ENCODE measurements at places on chromosomes 3 and 15.
A peak's percentile ranks its signal among the peaks of the same experiment; 100 is the strongest.

DNA sequence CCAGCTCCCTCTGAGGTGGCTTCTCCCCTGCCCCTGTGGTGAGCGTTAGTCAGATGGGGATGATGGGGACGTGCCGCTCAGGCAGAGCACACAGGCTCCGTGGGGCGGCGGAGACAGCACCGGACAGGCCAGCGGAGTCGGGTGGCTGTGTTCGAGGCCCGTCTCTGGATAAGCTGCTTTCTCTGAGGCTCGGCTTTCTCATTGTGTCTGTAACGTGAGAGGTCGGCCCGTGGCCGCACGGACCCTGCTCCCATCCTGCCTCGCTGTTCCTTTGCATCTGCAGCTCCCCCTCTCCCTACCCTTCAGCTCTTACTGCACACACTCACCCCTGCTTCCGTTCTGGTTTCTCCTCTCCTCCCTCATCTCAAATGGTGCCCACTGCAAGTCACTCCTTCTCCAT lies 62.5 kb downstream of the FAM43A start:
- DNase-seq, result no peak

GRCh38 chr15:64824929-64825430 lies 467 bp downstream of the PIF1 start:
- no peak for DNase-seq

- DNase-seq, result no peak
These were observed 1.1 kb downstream of the PLXNB1 start for GRCh38 chr3:48428572-48429316.

- no peak for DNase-seq
These were observed 139.3 kb downstream of the RSRC1 start for GRCh38 chr3:158249183-158249582.

DNA sequence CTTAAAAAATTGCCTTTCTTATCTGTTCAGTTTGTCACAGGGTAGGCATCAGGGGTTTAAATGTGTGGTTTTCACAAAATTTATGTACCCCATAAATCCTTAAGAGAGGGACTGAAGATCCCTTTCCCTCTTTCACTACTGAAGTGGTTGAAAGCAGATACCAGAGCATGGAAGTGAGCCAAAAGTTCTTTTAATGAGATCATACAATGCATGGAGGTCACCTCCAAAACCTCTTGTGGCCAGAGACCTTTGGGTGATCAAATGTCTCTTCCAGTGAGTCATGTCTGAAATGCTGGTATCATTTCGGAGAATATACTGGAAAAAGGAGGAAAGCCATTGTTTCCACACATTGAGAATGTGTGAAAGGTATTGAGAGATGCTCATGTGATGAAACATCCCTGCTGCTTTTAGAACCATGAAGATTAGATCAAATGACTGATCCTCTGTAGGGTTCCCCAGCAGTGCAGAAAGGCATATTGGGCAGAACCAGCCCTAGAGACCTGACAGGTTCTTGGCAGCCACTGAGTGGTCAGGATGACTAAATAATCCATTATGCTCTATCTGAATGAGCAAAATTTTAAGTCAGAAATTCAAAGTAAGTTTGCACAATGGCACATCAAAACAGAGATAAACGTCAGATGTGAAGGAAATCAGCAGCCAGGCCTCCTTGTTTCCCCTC lies 165.8 kb upstream of the SLC2A2 start:
- DNase-seq, result no peak

- no peak for DNase-seq
These were observed 32.9 kb downstream of the PIK3CB start for GRCh38 chr3:138801792-138802191.

- no peak for DNase-seq
These were observed 50.9 kb downstream of the KLHL6 start for GRCh38 chr3:183504597-183504996.

DNA sequence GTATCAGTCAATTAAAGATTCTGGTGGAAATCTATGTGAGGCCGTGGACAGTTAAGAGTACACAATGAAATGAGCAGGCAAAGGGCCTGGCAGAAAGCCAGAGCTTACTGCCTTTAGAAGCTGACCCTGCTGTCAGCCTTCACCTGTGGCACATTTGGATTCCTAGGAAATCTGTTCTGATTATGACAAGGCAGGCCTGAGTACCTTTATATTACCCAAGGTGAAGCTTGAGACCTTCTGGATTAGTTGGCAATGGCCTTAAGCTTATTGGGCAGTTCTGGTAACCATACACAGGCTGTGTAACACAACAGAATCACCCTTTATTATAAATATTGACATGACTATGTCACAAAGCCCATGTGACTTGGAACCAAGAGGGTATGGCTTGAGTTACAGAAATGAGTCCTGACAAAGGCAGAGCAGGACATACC lies 43.2 kb downstream of the NBEAL2 start:
- no peak for DNase-seq

DNA sequence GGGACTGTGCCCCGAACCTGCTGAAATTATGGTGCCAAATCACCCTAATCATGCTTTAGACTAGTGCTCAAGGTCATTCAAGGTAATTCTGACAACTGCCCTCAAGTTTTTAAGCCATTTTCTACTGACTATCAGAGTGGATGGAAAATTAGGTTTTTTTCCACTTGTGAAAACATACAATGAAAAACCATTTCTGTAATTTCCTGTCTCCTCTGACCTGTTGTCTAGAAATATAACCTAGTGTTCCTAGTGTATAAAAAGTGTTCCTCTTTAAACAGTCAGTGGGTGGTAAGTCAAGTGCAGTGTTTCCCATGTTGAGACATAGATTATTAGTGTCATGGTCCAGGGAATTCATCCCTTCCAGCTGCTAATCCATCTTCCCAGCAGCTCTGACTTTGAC lies 232.8 kb upstream of the UMPS start:
- no peak for DNase-seq

DNA sequence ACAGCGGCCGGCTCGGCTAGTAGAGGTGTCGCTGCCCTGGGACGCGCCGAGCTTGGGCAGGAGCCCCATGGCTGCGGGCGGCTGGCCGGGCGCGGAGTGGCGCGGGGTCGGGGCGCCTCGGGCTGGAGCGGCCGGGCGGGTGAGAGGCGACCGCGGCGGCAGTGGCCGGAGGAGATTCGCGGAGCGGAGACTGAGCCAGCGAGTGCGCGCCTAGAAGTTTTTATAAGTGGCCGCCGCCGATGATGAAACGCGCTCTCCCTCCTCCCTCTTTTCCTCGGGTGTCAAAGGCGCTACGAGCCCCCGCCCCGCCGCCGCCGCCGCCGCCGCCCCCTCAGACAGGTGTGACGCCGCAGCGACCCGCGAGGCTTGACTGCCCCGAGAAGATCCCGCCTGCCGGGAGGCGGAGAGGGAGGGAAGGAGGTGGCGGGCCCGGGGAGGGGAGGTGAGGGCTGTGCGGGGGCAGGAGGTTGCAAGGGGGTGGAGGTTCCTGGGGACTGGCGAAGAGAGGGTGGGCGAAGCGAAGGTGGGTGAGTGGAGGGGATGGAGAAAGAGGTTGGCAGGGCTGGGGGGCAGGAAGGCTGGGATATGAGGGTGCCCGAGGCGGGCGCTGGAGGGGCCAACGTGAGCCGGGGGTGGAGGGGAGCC lies at the start of gene SLCO2A1:
SLCO2A1 (minus strand) TSS at position 192 of the 645 bp plus-strand sequence; CDS start at position 69, 123 bp downstream.
- DNase-seq, result no peak

GRCh38 chr15:27059610-27060202 lies 88.7 kb downstream of the GABRG3 start:
- DNase-seq, result peak; percentile 4

DNA sequence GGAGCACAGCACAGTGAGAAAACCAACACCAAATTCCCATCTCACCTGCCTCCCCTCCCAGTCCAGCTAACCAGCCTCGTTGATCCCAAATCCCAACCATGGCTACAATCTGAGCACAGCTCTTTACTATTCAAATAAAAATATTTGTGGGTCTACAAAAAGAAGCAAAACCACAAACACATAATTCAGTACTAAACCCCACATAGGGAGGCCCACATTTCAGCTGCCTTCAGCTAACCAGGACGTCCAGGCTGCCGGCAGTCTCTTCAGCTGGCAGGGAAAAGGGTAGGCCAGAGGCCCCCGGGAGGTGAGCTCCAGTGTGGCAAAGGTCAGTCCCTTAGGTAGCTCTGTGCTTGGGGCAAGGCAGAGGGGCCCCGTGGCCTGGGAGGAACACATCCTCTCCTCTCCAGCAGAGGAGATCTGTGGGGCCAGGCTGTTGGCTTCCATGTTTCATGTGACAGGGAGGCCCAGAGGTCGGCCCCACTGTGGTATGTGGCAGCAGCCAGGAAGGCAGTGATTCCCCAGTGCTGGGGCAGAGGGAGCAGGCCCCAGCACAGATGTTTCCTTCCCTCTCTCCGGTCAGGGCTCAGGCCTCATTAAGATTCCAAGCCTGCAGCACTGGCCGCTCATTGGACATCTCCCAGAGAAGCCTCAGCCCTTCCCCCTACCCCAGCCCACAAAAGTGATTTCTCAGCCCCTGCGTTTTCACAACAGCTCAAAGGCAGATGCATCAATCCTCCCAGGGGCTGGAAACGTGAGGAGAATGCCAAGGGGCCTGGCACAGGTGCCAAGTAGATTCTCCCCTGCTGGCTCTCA lies 381.4 kb downstream of the NTRK3 start:
- DNase-seq, result no peak

- no peak for DNase-seq
These were observed 25.1 kb downstream of the FSTL1 start for GRCh38 chr3:120425572-120426250.

DNA sequence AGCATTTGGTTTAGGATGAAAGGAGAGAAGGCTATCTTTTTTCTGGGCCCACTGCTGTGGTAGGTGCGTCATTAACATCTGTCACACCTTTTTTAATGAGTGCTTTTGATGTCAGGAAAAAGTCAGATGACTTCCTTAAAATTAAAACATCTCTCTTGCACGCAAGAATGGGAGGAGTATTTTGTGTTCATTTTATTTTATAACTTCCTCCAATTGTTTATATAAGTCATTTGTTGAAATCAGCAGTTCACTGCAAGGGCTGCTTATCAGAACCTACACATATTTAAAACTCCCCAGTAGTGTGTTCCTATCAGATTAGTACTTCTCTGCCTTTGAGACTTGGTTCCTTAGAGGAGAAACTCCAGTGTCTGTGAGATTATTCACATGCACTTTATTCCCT lies 143.8 kb downstream of the NEO1 start:
- DNase-seq, result no peak

GRCh38 chr15:84818261-84819131 lies 1.3 kb downstream of the ALPK3 start:
- DNase-seq, result no peak

DNA sequence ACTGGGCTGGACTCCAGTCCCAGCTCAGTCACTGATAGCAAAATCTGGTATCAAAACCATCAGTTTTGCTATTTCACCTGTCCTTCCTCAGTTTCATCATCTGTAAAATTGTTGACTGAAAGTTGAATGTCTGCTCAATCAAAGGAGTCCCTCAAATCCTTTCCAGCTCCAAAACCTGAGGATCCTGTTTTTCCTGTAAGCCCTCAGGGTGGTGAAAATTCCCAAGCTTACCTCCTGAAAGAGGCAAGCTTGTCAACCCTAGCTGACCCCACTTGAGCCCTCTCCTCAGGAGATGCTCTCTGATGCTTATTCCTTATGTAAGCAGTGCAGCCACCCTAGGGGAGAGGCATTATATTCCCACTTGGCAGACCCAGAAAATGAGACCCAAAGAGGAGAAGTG lies 82.6 kb downstream of the HMG20A start:
- DNase-seq, result no peak

DNA sequence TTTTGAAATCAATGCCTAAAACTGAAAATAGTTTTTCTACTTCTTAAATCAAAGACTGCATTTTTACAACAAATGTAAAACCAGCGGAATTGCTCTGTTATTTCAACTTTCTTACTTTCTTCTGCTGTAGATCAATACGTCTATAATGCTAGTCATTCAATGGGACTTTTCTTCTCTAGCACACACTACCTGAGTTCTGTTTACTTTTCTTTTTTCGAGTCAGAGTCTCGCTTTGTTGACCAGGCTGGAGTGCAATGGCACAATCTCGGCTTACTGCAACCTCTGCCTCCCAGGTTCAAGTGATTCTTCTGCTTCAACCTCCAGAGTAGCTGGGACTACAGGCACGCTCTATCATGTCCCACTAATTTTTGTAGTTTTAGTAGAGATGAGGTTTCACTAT lies 40.7 kb upstream of the KIF23 start:
- no peak for DNase-seq

GRCh38 chr3:48273594-48274211 lies 32.8 kb downstream of the ZNF589 start:
- DNase-seq, result peak; percentile 41

DNA sequence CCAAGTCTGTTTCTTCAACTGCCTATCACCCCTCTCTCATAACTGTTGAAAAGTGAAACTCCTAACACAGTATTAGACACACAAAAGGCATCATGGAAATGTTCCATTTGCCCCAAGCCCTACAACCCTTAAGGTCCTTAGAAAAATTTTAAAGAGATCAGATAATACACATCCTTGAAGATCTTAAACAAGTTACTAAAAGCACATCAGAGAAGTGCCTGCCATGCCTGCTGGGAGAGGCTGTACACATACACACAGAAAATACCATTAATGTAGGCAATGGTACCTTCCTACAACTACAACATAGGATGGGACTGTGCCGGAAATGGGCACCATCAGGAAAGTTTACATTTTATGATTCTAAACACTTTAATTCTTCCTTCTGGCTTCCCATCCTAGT lies 3.3 kb downstream of the ADAM10 start:
- DNase-seq, result no peak

- DNase-seq, result no peak
These were observed 42.7 kb upstream of the GAP43 start for GRCh38 chr3:115580566-115580965.

GRCh38 chr3:46619845-46620778 lies 7.8 kb downstream of the FAM240A start:
- no peak for DNase-seq

- DNase-seq, result no peak
These were observed 112.1 kb upstream of the ICE2 start for GRCh38 chr15:60590935-60591495.

DNA sequence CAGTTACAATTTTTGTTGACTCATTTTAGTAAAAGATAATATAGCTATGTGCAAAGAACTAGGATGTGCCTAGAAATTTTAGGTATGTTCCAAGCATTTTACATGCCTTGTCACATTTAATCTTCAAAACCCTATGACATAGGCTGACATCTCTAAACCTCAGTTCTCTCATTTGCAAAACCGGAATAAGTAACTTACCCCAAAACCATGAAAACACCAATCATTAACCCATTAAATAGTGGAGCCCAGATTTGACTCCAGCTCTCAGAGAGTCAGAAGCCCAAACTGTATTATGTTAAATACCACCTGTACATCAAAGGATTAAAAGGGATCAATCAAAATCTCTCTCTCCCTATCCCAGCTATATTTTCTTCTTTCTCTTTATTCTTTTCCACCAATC lies 36.6 kb downstream of the GSK3B start:
- DNase-seq, result no peak

GRCh38 chr3:82137050-82137449 lies 375.6 kb upstream of the GBE1 start:
- DNase-seq, result no peak

- no peak for DNase-seq
These were observed 7.5 kb downstream of the KNSTRN start for GRCh38 chr15:40389824-40390595.
